ENCODE measurements at places on chromosomes 4 and X.

- no peak for DNase-seq
Measured at GRCh38 chr4:55666535-55666934, 30.4 kb upstream of the NMU start.

- DNase-seq = no peak
Measured at GRCh38 chrX:10085223-10085622, 71.6 kb upstream of the CLCN4 start.

GRCh38 chrX:70084592-70085240 is 22.5 kb downstream of the OTUD6A start:
- DNase-seq = no peak

- no peak for DNase-seq
Measured at GRCh38 chr4:99633772-99634171, 23.9 kb downstream of the C4orf54 start.

DNA sequence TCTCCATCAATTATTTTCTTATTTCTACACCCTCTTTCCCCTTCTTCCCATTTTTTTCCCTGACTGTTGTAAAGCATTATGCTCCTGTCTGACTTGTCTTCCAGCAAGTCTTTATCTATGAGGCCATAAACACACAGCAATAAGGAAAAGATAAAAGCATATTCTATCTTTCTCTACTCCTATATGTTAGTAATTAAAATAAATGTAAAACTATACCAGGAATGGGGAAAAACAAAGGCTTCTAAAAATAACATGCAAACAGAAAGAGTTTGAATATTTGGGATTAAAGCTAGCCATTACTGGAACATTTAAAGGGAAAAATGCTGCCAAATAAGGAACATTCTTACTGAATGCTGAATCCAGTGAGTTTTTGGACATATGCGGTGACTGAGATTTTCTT is 471.7 kb upstream of the HS3ST1 start:
- DNase-seq = no peak

GRCh38 chr4:47721892-47722575 is 115.8 kb downstream of the CORIN start:
- DNase-seq = no peak
